ENCODE measurements at places on chromosomes 2 and 18. TPM values are rescaled to one million over a fixed set of nuclear protein-coding genes. Genes with fewer than 3 reads are reported as not detected.

STPG4 gene
- total RNA-seq = 0.07 TPM

MPP4 gene
- total RNA-seq = under 0.01 TPM

ARHGAP28 gene
- under 0.01 TPM for total RNA-seq

EIF2AK3 gene
- 43.0 TPM for total RNA-seq

KIAA2012 gene
- not detected for total RNA-seq

DPYSL5 gene
- not detected for total RNA-seq

KCNG3 gene
- total RNA-seq = under 0.01 TPM

SPATA3 gene
- total RNA-seq = not detected

DSC3 gene
- 394 TPM for total RNA-seq

B3GNT7 gene
- 1.3 TPM for total RNA-seq

RPRM gene
- not detected for total RNA-seq

EVX2 gene
- total RNA-seq = not detected

ZSWIM2 gene
- not detected for total RNA-seq

LCT gene
- not detected for total RNA-seq

SKOR2 gene
- not detected for total RNA-seq

DLGAP1 gene
- not detected for total RNA-seq

TTR gene
- not detected for total RNA-seq

SERPINB11 gene
- under 0.01 TPM for total RNA-seq

FAM237A gene
- total RNA-seq = not detected

CLASP1 gene
- total RNA-seq = 118 TPM

TP53I3 gene
- total RNA-seq = 26.4 TPM

GRB14 gene
- total RNA-seq = 2.6 TPM

GYPC gene
- total RNA-seq = 2.8 TPM

ACTG2 gene
- 0.21 TPM for total RNA-seq

ABCB11 gene
- under 0.01 TPM for total RNA-seq

LRRTM1 gene
- not detected for total RNA-seq

AQP12A gene
- total RNA-seq = not detected

MTHFD2 gene
- 408 TPM for total RNA-seq

GKN2 gene
- total RNA-seq = not detected

FAM136A gene
- total RNA-seq = 24.9 TPM

ARHGAP25 gene
- total RNA-seq = 1.7 TPM

ASB3 gene
- 15.0 TPM for total RNA-seq

SPC25 gene
- total RNA-seq = not detected
